Forelimb muscle (tissue), 1 donor: ENCODE measurements at places on chromosomes 7 and 10. TPM values are rescaled to one million over a fixed set of nuclear protein-coding genes. Genes with fewer than 3 reads are reported as not detected.
A peak's percentile ranks its signal among the peaks of the same experiment; 100 is the strongest.

Gene PRTFDC1
- polyA plus RNA-seq = 13.5 TPM

GRCh38 chr10:47188156-47188555, 111.8 kb upstream of the GDF10 start:
- no peak for DNase-seq

Gene NKX1-2
- polyA plus RNA-seq = not detected

Gene TSPAN13
- polyA plus RNA-seq = 56.9 TPM

DNA sequence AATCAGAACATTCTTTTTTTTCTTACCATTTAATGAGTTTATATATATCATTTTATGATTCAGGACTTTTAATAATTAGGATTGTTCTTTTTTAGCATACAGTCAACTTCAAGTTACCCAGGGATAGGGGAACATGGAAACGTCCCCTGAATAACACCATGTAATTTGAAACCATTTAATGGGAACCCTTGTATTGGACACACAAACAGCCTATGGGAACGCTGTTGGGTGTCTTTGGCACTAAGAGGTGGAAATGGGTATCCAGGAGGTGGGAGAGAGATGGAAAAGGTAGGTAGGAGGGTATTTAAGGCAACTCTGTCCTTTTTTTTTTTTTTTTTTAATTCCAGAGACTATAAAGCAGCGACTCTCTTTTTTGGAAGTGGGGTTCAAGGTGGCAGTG, 2.6 kb downstream of the LUC7L2 start:
- no peak for DNase-seq

DNA sequence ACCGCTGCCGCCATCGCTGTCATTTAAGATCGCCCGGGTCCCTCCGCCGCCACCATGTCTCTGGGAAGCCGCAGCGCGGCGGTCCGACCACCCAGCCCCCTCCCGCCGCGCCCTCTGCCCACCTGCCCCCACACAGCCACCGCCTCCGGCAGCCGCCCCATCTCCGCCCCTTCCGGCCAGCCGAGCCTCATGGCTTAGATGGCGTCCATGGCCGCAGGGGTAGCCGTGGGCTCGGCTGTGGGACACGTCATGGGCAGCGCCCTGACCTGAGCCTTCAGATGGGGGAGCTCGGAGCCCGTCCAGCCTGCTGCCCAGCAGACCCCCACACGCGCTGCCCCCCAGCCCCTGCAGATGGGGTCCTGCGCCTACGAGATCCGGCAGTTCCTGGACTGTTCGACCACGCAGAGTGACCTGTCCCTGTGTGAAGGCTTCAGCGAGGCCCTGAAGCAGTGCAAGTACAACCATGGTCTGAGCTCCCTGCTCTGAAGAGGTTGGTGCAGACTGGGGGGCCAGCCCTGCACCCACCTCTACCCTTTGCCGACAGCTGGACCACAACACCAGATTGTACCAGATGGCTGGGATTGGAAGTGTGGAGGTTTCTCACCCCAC, 38.0 kb upstream of the TARP start:
- DNase-seq = no peak

- DNase-seq = no peak
Observed at GRCh38 chr10:60291344-60291930, 98.2 kb downstream of the ANK3 start.

DNA sequence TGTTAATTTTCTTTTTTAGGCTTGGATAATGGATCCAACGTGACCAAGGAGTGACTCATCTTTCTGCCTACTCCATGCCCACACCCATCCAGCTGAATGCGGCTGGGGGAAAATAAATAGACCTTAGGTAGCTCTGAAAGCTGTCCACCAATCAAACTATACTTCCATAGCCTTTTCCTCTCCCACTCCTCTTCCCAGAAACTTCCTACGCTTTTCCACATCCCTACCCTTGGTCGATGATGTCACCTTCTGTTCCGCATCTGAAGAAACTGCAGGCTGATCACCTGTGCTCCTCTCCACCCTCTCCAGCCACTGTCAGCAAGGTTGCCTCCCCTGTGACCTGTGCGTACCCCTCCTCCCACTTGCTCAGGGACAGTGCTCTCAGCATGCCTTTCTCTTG, 359.8 kb upstream of the KLF6 start:
- no peak for DNase-seq

- no peak for DNase-seq
Observed at GRCh38 chr10:129020651-129021330, 446.2 kb upstream of the MGMT start.

GRCh38 chr10:12797471-12798262, 203.8 kb downstream of the CCDC3 start:
- DNase-seq = no peak

Gene NFKB2
- 13.8 TPM for polyA plus RNA-seq

Gene NRCAM
- polyA plus RNA-seq = 34.9 TPM

- DNase-seq = no peak
Observed at GRCh38 chr10:5478694-5479305, 20.6 kb downstream of the CALML5 start.

DNA sequence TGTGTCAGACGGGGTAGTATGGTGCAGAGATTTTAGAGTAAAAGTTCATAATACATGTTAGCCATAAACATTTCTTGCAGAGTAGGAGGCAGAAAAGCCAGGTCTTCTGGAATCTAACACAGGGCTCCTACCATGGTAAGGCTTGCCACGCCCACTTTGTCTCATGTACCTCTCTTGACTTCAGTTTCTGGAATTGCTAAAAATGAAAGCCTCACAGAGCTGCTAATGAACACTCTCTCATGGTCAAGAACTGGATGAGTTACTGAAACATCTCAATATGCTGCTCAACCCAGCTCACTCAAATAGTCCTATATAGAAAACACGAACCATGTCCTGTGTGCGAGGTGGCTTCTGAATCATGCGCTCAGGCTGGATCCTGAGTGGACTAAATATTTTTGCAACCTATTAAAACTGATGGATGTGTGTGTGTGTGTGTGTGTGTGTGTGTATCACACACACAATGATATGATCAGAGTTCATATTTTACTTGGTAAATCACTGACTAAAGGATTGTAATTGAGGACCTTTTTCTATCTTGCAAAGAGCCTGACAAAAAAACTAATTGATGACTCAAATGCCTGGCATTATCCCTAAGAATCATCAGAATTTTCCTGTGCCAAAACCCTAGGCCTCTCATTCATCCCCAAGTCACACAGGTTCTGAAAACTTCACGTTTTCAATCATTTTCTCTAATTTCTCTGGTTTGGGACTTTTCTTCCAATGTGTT, 1306.6 kb downstream of the XPNPEP1 start:
- DNase-seq = no peak

Gene VDAC2
- 339 TPM for polyA plus RNA-seq

- no peak for DNase-seq
Observed at GRCh38 chr10:24951201-24952142, 934 bp downstream of the PRTFDC1 start.

Gene BAMBI
- polyA plus RNA-seq = 2.3 TPM

DNA sequence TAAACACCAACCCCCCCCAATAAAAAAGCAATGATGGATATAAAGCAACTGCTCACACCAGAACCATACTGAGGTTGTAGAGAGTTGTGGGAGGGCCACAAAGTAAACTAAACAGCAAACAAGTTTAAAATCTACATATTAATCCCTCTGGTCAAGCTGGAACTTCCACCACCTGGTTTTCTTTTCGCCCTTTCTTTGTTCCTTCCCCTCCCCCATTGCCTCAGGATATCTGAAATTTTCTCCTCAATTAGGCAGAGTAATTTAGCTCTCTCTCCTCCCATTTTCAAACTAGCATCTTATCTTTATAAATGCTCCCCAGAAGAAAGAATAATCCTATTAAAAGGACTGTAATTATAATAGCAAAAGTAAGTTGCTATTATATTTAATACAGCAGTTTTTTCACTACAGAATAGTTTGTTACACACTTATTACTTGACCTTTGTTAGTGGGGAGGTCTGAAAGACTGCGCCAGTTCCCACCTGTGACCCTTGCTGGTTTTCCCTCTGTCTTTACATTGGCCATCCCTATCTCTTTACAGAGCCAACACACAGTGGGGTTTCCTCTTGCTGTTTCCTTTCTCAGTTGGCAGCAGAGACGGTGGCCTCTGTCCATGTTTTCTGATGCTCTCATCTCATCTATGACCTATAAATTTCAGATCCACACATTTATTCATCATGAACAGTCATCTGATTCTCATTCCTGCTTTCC, 235.4 kb downstream of the RNLS start:
- no peak for DNase-seq

DNA sequence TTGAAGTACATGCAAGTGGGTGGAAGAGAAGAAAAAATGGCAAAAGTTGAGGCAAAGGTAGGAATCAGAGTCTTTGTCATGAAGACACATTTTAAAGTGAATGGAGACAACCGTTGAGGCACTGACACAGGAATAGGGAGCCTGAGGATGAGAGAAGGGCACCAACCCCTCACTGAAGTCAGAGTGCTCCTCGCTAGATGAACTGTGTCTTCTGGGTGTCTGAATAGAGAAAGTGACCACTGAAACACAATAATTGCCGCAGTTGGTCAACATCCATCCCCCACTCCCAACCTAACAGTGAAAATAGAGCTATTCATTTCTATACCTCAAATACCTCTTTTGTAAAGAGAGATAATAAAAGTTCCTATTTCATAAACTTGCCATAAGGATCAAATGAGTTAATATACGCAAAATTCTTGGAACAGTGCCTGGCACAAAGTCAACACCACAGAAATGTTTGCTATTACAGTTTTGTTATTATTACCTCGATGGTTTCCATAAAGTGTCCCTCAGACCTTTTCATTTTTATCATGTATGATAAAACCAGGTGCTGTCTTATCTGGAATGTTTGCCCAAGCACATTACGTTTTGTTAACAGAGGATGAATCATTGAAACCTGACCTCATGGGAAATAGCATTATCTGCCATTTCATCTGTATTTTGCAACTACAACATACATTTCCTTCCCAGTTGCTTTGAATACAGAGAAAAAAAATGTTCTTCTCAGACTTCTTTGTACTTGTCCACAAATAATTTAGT, 61.8 kb upstream of the SP4 start:
- no peak for DNase-seq

GRCh38 chr10:11178606-11179515, 161.2 kb downstream of the CELF2 start:
- no peak for DNase-seq

DNA sequence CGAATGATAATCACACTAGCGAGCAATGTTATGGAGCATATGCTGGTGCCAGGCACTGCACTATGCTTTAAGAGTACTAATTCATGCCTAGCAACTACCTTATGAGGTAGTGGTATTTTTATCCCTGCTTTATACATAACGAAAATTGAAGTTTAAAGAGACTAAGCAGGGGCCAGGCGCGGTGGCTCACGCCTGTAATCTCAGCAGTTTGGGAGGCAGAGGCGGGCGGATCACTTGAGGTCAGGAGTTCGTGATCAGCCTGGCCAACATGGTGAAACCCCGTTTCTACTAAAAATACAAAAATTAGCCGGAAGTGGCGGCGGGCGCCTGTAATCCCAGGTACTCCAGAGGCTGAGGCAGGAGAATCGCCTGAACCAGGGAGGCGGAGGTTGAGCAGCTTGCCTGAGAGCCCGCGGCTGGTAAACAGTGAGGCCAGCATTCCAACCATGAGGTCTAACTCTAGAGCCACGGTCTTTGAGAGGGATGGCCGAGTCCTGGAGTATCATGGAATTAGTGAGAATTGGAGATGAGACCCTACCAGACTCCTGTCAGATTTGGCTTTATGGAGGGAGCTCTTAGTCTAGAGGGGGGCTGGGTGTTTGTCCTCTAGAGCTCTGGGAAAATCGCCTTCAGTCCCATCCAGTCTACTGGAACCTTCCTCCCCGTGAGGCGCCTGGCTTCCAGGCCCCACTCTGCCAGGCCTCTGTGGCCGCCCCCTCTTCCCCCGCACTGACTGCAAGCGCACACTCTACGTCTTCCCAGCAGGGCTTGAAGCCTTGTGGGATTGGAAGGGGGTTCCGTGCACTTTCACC, 11.6 kb downstream of the TLX1 start:
- no peak for DNase-seq

GRCh38 chr10:50653142-50653541, 29.4 kb upstream of the SGMS1 start:
- DNase-seq = peak; percentile 8

- DNase-seq = no peak
Observed at GRCh38 chr10:44898665-44899064, 12.5 kb upstream of the TMEM72 start.

DNA sequence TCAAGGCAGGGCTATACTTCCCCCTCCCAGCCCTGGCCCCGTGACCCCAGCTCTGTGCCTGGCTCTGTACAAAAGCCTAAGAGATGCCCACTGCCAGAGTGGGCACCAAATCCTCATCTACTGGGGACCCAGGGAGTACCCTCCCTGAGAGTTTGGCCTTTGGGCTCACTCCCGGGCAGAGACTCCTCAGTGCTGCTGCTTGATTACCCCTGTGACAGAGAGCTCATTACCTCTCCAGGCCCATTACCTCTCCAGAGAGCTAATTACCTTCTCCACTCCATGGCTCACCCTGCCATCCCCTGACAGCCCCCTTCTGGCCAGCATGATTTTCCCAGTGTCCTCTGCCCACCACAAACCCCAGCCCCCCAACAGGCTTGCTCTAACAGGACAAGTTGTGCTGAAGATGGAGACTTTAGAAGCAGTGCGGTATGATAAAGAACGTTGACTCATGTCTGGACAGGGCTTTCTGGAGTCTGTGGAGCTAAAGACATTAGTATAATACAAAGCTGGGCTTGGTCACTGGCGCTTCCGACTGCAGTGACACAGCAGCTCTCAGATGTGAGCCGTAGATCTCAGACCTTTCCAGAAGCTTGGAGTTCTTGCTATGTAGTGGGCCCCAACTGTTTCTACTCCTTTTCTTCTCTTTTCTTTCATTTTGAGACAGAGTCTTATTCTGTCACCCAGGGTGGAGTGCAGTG, 111.3 kb upstream of the KCTD7 start:
- no peak for DNase-seq

DNA sequence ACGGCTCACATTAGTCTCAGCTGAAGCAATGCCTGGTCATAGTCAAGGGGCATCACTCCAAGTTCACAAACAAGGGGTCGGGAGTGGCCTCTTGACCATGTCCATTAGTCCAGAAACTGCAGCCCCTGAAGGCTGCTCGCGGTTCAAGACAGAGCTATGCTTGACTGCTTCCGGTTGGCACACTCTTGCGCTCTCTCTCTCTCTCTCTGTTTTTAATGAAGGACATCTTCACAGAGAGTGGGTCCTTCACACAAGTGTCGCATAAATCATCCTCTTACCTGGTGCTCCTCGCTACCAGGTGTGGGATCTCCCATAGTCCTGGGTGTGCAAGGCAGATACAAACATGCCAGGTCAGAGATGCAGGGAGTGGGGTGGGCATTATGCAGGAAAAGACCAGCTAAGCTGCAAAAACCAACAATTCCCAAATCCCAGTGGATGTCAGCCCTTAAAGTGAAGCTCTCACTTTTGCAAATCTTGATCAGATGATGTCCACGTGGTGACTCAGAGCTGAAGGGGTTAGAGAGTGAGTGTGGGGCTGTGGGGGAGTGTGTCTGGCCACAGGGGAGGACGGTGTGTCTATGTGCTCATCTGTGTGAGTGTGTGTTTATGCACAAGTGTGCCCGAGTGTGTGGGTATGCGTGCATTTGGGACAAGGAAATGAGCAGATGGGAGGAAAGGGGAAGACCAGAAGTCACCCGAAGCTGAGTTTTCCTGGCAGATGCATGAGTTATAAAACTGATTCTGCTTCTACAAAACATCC, 83.7 kb upstream of the PPP2R2D start:
- no peak for DNase-seq

Gene TEX47
- not detected for polyA plus RNA-seq

Gene NME8
- polyA plus RNA-seq = not detected

- DNase-seq = peak; percentile 62
Observed at GRCh38 chr10:79230328-79230830, 116.9 kb upstream of the PPIF start.
